ENCODE measurements at places on chromosomes 1 and 21. TPM values are rescaled to one million over a fixed set of nuclear protein-coding genes. Genes with fewer than 3 reads are reported as not detected.
A peak's percentile ranks its signal among the peaks of the same experiment; 100 is the strongest.

DNA sequence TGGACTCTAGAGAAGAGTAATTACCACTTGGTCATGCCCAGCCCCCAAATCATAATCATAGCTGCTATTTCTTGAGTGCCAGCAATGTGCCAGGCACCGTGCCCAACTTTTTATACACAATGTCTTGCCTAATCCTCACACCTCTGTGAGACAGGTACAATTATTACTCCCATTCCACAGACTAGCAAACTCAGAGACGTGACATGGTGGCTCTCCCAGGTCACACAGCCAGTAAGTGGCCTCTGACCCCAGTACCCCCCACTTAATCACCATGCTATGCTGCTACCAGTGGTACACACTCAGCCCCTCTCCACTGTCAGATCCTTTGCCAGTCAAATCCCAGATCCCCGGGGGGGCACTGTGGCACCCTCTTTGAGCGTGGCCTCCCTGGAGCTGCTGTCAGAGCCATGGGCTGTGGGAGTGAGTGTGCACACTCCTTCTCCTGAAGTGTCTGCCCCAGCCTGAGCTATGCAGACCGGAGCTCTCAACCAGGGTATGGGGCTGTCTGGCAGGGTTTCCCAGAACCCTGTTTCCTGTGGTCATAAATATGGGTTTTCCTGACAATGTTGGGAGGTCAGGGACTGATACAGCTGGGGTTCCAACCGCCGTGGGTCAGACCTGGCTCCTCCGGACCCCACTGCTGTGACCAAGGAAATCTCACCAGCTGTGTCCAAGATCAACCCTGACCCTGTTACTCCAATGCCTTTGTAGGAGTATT lies 51.8 kb downstream of the LACTBL1 start:
- DNase-seq: no peak

DNA sequence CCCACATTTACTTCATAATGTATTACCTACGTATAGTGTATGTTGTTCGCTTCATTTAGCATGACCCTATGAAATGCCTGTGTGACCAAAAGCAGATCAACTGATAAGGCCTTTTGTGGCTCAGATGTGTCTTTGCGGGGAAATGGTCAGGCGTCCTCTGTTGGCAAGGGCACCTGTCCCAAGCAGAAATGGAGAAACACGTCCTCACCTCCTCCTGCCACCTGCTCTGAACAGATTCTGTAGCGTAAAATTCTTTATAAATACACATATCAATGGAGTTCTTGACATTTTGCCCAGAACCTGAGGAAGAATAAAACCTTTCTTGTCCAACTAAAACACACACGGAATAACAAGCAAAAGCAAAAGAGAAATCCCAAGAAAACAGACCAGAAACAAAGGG lies 417.9 kb downstream of the KIF26B start:
- no peak for DNase-seq

The KPNA6 gene
- 73.0 TPM for total RNA-seq

- DNase-seq: no peak
Observed at GRCh38 chr1:184330875-184331274, 56.0 kb upstream of the C1orf21 start.

DNA sequence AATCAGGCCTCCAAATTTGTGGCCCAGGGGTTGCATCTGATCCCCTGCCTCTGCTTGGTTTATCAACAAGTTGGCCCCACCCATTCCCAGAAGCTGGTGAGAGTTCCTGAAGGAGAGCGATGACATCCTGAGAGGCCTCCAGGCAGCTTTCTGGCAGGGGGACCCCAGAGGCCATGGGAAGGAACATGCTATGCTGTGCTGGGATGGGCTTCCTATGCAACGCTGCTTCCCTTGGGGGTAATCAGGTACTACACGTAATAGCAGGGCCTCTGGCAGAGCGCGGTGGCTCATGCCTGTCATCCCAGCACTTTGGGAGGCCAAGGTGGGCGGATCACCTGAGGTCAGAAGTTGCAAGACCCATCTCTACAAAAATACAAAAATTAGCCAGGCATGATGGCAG lies 8.4 kb upstream of the MTF1 start:
- no peak for DNase-seq

The IQGAP3 gene
- total RNA-seq: 23.7 TPM

- peak; percentile 60 for DNase-seq
Observed at GRCh38 chr1:2133039-2133878, 61.3 kb downstream of the FAAP20 start.

DNA sequence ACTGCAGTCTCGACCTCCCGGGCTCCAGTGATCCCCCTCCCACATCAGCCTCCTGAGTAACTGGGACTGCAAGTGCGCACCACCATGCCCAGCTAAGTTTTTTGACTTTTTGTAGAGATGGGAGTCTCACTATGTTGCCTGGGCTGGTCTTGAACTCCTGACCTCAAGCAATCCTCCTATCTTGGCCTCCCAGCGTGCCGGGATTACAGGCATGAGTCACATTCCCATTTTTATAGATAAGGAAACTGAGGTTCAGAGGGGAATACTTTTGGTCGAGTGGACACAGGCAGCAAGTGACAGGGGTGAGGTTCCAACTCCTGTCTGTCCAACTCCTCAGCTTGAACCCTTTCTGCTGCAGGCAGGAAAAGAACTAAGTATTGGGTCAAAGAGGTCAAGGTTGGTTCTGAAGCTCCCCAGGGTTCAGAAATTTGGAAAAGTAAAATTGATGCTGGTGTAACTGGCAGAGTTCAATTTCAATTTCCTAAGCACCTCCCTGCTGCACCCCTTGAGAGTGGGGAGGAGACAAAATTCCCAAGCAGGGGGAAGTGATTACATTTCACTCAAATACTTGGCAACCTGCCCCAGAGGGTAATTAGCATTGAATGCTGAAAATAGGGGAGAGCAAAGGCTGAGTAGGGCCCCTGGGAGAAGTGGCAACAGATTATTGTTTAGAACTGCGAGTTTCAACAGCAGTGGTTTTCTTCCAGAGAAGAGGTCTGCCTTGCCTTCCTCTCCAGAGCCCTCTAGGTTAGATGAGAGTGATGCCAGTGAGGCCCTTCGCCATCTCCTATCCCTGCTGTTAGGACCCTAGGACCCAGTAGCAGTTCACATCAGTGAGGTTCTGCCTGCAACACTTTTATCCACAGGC lies 17.5 kb upstream of the ALPL start:
- DNase-seq: peak; percentile 45

The CD52 gene
- not detected for total RNA-seq

DNA sequence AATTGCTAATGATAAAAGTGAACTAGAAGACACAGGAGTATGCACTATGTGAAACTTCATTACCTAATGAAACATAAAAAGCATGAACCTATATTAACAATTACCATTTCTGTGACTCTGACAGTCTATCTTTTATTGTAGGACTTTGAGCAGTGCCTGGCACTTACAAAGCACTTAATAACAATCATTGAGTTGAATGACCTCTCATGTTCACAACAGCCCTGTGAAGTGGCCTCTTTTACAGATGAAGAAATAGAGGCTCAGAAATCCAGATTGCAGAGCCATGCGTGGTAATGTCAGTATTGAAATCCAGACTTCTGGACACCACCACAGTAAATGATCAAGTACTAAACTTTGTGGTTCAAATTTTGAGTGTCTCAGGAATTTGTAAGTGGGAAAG lies 326.4 kb downstream of the NTNG1 start:
- no peak for DNase-seq
